Fibroblast of skin of right biceps (primary cell): ENCODE measurements at places on chromosomes 5 and 9.

DNA sequence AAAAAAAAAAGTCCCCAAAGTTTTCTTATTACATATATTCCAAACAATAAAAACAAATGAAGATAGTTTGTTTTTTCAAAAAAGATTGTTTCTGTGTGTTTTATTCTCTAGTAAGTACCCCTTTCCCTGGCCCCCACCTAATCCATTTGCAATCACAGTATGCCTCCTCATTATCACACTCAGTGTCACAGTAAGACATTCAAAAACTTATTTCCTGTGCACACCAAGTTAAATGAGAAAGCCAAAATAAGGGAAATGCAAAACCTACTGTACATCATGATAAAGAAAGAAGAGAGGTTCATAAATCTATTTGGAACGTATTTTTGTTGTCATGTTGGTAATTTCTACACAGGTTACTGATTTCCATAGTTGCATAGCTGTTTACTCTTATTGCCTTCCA is 62.3 kb downstream of the ST8SIA4 start:
- no peak for DNase-seq

DNA sequence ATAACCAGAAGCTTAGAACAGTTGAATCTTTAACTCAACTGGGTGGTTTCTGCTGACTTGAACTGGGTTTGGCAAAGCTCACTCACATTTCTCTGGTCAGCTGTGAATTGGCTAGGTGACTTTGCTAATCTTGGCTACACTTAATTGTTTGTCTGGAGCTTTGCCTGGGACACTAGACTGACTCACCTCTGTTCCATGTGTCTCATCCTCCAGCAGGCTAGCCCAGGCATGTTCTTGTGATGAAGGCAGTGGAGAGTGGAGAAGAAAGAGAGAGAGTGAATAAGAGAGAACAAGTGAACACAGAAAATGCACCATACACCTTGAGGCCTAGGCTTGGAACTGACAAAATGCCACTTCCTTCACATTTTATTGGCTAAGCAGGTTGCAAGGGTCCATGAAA is 32.6 kb downstream of the SPATA31D1 start:
- peak; percentile 90 for DNase-seq

DNA sequence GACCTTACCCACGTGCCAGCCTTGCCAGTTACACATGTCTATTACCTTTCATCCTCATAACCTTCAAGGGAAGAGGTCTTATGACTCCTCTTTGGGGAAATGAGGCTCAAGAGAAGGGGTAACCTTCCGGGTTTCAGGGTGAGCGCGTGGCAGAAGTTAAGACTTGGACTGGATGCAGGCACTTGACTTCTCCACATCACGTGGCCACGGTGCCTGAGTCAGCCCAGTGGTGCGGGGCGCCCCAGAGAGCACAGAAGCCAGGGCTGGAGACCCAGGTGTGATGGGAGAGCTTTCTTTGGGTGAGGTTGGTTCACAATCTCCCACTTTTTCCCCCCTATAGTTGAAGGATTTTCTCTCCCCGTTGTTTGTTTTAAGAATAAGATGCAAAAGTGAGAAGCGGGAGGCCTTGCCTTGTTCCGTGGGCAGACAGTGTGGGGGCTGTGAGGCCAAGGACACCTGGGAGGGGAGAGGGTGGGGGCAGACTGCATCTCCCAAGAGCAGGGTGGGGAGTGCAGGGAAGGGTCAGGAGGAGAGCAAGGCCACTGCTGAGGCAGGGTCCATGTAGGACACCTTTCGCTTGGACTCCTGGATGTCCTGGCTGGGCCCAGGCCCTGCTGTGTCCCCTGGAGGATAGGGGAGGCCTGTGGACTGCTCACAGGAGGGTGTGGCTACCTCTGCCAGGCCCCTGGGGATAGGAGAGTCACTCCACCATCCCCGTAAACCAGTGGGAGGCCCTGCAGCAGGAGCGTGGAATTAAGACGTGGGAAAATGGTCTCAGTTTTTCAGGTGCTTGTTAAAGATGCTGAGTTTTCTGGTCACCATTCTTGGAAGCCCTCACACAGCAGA is 90.0 kb upstream of the CTSL start:
- DNase-seq = no peak

- no peak for DNase-seq
Observed at GRCh38 chr9:134830926-134831720, 49.5 kb upstream of the FCN2 start.

- DNase-seq = no peak
Observed at GRCh38 chr9:131433302-131433854, 39.5 kb downstream of the PRRC2B start.

GRCh38 chr5:134249469-134250379 is 23.9 kb upstream of the PPP2CA start:
- peak; percentile 49 for DNase-seq

DNA sequence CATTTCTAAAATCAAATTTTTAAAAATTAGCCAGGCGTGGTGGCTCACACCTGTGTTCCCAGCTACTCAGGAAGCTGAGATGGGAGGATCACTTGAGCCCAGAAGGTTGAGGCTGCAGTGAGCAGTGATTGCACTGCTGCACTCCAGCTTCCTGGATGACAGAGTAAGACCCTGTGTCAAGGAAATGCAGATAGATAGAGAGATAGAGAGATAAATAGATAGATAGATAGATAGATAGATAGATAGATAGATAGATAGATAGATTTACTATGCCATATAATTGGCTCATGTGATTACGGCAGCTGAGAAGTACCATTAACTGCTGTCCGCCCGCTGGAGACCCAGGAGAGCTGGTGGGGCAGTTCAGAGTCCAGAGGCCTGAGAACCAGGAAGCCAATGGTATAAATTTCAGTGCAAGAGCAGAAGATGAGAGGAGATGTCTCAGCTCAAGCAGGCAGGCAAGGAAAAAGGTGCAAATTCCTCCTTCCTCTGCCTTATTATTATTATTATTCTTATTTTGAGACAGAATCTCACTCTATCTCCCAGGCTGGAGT is 13.0 kb upstream of the PTGES start:
- DNase-seq = no peak
